ENCODE measurements at places on chromosomes 12 and 14.

GRCh38 chr12:44375694-44376093 lies 500.4 kb downstream of the NELL2 start:
- no peak for DNase-seq

DNA sequence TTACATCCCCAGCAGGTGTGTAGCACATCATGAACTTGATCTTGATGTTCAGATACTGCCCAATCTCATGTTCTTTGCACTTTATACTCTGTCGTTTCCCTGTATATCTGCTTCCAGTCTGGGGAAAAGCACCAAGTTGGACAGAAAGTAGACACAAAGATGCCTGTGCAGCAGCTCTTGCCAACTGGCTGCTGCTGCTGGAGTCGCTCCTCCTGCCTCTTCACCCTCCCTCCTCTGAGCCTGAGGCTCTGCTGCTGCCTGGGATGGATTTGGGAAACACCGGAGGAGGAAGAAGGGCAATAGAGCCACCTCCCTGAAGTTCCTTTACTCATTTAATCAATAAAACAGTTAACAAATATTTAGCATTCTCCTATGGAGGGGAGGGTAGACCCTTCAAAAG lies 32.4 kb downstream of the ADCK1 start:
- DNase-seq, result no peak

GRCh38 chr14:100765991-100766390 lies 39.3 kb downstream of the DLK1 start:
- DNase-seq, result no peak

DNA sequence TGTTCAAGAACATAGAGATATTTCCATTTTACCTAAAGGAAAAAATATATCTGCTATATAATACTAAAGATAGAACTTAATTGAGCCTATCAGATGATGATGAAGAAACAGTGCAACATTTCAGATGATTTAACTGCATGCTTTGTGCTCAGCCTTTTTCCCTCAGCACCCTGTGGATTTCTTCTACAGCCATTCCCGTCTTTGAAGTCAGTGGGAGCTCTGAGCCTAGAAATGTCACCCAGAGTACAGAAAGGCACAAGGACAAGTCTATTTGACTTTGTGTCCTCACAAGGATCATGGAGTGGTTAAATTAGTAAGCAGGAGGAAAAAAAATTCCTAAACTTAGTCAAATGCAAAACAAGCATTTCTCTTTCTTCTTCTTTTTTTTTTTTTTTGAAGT lies 994.0 kb upstream of the FLRT2 start:
- no peak for DNase-seq

DNA sequence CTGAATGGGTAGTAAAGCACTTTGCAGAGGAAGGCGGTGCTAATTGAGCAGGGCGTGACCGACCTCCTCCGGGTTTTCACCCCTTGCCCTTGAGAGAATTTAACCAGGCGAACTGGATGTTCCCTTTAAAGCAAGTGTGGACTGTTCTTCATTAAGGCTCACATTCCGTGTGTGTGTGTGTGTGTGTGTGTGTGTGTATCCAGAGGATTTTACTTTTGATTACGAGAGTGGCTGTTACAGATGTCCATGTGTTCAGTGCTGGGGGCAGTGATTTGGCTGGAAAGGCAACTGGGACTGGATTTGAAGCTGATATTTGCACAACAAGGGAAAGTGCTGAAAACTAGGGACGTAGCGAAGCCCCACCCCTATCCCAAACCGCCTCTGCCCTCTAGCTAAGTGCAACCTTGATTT lies 2.2 kb downstream of the TMEM132C start:
- DNase-seq, result no peak

DNA sequence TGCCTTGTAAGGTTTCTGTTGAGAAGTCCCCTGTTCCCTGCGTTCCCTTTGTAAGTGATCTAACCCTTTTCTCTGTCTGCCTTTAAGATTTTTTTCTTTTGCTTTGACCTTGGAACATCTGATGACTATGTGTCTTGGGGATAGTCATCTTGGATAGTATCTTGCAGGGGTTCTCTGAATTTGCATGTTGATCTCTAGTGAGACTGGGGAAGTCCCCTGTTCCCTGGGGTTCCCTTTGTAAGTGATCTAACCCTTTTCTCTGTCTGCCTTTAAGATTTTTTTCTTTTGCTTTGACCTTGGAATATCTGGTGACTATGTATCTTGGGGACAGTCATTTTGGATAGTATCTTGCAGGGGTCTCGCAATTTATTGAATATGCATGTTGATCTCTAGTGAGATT lies 38.2 kb upstream of the TMX1 start:
- no peak for DNase-seq

DNA sequence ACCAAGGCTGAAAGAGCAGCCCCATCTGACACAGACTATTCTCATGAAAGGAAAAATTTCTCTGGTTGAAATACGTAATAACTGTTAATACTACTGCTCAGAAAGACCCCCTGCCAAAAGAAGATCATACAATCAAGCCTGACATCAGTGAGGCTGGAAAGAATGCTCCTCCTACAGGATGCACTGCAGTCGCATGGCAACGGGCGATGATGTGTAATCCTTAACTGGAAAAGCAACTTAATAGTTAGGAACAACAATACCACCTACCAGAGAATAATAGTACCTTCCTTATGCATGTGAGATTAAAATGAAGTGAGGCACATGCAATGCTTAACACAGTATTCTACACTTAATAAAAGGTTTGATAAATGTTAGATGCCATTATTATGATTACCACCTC lies 1.2 kb upstream of the GOLGA5 start:
- no peak for DNase-seq

DNA sequence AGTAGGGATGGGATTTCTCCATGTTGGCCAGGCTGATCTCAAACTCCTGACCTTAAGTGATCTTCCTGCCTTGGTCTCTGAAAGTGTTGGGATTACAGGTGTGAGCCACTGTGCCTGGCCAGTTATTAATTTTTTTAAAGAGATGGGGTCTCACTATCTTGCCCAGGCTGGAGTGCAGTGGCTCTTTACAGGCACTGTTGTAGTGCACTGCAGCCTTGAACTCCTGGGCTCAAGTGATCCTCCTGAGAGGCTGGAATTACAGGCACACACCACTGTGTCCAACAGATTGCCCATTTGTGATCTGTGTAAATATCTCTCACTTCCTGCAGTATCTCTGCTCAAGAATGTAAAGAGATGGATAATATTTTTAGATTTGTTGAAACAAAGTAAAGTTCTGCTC lies 45.9 kb downstream of the PTPN11 start:
- no peak for DNase-seq

- DNase-seq, result no peak
Measured at GRCh38 chr12:110636516-110636915, 22.6 kb downstream of the TCTN1 start.

GRCh38 chr12:105998561-105998960 lies 140.2 kb downstream of the NUAK1 start:
- DNase-seq, result no peak

- no peak for DNase-seq
Measured at GRCh38 chr12:53820514-53821306, 68.9 kb upstream of the CISTR start.

DNA sequence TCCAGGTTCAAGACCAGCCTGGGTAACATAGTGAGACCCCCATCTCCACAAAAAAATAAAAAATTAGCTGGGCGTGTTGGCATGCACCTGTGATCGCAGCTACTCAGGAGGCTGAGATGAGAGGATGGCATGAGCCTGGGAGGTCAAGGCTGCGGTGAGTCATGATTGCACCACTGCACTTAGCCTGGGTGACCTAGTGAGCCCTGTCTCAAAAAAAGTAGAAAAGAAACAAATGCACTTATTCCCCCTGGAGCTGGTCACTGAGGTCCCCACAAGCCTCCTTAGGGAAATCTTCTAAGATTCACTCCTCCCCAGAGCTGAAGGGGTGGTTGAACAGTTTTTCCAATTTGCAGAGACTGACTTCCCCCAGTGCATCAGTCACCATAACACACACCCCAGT lies 1.6 kb downstream of the CD9 start:
- no peak for DNase-seq

DNA sequence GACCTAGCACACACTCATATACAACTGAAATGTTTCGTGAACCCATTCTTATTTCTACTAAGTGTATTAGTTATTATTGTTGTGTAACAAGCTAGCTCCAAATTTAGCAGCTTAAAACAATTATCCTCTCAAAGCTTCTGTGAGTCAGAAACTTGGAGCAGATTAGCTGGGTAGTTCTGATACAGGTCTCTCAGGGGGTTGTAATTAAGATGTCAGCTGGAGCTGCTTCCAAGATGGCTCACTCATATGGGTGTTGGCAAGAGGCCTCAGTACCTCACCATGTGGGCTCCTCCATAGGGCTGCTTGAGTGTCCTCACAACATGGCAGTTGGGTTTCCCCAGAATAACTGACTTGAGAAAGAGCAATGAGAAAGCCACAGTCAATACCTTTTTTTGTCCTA lies 9.8 kb downstream of the GPR135 start:
- DNase-seq, result no peak

DNA sequence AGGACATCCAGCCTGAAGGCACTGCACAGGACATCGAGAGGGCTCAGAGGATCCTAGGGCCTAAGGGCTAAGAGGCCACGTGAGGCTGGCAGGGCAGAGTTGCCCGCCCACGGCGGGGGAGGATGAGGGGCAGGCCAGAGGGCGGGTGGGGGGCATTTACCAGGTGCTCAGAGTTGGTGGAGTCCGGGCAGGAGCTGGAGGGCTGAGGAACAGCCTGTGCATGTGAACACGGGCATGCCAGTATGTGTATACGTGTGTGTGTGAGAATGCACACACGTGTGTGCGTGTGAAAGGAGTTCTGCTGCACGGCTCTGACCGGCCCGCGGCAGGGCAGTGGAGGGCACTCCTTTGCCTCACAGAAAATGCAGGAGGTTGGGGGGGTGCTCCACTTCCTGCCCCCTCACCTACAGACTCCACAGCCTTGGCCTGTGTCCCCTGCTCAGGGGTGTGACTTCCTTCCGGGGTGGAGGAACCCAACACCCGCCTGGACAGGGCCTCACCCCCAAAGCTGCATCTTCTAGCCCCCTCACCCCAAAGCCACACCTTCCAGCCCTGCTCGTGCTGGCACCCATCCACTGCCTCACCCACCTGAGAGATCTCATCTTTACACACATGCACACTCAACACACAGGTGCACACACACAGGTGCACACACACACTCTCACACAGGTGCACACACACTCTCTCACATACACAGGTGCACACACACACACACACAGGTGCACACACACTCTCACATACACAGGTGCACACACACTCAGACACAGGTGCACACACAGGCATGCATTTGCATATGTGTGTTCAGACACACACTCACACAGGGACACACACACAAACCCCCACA lies 11.8 kb upstream of the GPR132 start:
- no peak for DNase-seq

DNA sequence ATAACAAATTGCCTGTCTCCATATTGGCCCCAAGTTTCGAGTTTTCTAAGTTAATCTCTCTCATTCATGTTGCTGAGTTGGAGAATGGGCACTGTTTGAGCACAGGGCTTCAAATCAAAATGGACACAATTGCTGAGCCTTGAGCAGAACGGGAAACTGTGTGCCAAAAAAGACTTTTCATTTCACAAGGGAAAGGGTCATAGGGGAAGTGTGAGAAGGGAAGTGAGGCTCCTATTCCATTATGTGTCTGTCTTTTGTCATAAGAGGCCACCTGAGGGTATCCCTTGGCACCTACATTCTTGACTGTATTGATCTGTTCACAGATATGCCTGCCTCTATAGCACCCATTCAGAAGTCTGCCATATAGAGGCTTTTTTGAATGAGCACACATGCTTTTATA lies 59.1 kb downstream of the TTLL5 start:
- no peak for DNase-seq

DNA sequence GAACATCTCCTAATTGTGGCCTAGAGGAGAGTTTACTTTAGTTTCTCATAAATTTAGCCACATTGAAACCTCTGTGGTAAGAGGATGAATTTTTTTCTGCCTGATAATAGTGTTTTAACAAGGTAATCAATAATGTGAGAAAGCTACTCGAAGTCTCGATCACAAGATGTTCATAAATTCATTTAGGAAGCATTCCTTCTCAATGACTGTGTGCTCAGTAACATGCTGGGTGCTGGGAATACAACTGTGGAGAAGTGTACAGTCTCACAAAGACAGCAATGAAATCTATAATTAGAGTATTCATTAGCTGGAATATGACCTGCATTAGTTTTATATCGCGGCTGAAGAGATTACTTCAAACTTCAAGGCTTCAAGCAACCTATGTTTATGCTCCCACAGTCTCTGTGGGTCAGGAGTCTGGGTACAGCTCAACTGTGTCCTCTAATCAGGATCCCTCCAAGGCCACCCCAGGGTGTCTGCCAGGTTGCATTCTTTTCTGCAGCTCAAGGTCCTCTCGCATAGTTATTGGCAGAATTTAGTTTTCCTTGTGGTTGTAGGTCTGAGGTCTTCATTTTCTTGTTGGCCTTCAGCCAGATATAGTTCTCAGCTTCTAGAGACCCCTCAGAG lies 167.6 kb downstream of the ANO4 start:
- DNase-seq, result no peak

DNA sequence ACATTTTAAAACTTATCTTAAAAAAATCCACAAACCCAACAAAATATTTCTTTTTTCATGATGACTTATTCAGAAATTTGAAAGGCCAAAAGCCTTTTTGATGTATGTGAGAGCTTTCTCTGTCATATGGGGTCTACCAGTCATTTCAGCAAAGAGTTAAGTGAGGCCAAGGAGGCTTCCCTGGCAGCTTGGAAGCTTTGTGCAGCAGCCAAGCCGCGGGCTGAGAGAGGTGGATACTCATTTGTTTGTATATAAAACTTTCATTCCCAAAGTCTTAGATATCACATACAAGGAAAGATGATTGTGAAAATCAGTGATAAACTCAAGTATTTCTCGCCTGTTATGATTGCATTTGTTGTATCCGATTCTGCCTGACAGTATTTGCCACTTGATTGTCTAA lies 48.5 kb upstream of the RNU6-8 start:
- DNase-seq, result no peak

DNA sequence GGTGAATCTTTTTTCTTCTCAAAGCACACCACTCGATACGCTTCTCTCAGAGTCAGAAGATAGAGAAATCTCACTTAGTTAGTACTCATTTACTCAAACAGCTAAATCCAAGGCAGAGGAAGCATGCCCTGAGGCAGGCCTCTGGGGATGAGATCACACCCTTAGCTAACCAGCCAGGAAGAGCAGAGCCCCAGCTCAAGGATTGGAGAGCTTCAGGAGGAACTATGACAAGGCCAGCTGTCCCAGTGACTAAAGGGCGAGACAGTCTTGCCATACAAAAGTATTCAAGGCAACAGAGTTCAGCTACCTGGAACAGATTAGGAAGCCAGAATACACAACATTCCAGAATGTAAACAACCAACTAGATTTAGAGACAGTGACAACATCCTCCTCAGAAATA lies 197.7 kb upstream of the CCDC196 start:
- DNase-seq, result no peak

DNA sequence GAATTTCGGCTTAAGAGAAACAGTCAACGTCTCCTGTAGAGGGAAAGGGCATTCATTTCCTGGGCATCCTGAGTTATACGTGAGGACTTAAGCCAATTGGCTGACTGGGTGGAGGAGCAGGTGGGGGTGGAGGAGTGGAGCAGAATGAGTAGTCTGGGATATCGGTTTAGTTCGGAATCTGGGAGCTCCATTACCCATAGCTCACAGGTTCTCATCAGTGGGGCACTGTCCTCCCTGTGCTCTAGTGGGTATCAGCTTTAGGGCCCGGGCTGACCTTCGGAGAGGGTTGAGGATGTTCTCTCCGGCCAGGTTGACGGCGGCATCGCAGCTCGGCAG lies 704 bp downstream of the SDR39U1 start:
- DNase-seq, result no peak

- no peak for DNase-seq
Measured at GRCh38 chr12:27615331-27615891, 80.8 kb upstream of the REP15 start.

GRCh38 chr14:68638141-68638999 lies 154.5 kb downstream of the ZFP36L1 start:
- no peak for DNase-seq
